Stimulated activated CD4-positive, alpha-beta T cell treated with anti-CD3 and anti-CD28 coated beads, Interleukin-12 subunit alpha, Interleukin-12 subunit beta, amount 100 ng/mL, for 24 hours (primary cell): ENCODE measurements at places on chromosomes 16 and 17.

DNA sequence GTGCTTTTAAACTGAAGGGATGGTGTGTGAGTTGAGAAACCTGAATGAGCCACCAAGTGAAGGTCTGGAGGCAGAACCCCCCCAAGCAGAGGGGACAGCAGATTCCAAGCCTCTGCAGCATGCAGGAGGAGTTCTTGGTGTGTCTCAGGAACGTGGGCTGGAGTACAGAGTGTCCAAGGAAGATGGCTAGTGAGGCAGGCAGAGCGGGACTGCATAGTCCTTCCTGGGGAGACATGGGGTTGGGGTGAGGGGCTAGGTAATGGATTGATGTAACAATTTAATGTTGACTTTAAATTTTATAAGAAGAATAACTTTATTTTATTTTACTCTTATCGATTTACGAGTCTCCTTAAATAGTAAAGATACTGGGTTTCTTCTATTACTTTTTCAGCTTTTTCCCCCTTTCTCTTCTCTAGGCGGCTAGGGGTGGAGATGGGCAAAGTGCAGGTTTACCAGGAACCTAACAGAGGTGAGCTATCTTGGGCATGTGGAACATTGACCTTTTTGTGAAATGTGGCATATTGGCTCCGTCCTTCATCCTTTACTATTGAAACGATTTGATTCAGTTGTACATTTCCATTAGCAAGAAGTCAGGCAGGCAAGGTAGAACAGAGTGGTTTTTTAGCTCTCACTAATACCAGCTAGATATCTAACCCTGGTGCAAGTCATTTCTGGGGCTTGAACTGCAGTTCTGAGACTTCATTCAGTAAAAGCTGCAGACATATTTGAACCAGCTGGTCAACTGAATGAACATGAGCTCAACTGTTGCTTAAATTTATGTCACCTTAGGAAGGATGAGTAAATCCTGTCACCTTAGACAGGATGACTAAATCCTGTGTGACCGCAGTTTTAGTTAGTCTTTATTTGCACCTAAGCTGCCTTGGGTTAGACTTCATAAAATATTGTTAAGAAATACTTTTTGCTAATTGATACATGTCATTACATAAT is 9.2 kb downstream of the PRPSAP2 start:
- no peak for DNase-seq

GRCh38 chr17:14575471-14575953 is 274.6 kb downstream of the HS3ST3B1 start:
- no peak for DNase-seq

- no peak for DNase-seq
Observed at GRCh38 chr16:9658586-9658985, 523.6 kb downstream of the GRIN2A start.

DNA sequence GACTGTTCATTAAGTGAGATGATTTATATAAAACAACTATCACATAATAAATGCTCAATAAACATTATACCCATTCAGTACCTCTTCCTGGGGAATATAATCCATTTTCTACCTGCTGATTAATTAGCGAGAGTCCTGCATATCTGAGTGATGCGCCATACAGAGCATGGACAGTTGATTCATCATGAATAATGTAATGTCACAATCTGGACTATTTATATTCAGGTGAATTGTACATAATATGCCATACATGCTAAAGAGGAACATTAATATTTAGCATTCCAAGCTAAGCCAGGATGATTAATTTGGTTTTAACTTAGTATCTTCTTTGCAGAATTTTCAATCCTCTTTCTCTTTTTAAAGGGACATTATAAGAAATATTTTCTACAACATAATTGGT is 362.0 kb upstream of the XYLT1 start:
- no peak for DNase-seq

DNA sequence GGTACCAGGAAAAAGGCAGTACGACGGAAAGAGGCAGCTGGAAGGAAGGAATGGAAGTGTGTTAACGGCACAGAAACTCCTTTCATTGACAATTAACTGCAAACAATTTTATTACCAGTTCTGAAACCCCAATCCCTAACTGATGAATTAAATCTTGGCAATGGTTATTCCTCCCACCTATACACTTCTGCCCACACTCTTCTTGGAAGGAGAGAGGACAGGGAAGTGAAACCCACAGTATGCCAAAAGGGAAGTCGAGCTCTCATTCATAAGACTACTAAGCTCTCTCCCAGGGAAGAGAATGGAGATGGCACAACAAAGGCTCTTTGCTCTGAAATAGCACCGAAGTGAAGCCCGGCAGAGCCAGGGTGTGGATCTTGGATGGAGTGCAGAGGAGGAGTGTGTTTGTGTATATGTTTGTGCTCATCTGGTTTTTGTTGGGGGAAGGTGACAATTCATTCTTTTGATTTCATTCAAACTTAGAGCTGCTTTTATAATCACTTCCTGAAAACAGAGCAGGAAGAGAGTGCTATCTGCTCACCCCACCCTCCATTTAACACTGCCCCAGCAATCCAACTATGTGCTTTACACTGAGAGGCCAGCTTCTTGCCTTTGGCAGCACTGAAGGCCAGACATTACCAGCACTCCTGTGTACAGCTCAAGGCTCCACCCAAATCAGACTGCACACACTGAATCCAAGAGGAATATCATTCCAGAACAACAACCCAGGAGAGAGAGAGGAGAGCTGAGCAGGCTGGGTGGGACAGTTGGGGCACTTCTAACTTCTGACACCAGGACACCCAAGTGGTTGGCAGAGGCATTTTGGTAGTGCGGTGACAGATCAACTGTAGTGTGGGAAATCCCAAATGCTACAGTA is 68.7 kb downstream of the HIC1 start:
- DNase-seq, result no peak

GRCh38 chr17:45997624-45998023 is 1.4 kb upstream of the STH start:
- DNase-seq, result no peak

GRCh38 chr17:15266325-15267125 is 1.4 kb upstream of the PMP22 start:
- no peak for DNase-seq

GRCh38 chr17:39866013-39866730 is 1.8 kb upstream of the ZPBP2 start:
- DNase-seq, result no peak

GRCh38 chr17:72862276-72862999 is 230.1 kb downstream of the SLC39A11 start:
- no peak for DNase-seq

GRCh38 chr16:86252596-86252995 is 257.7 kb upstream of the FOXF1 start:
- DNase-seq, result no peak

- no peak for DNase-seq
Observed at GRCh38 chr16:57374067-57374534, 1.8 kb downstream of the CX3CL1 start.

GRCh38 chr17:75394332-75394918 is 11.1 kb downstream of the GRB2 start:
- DNase-seq, result no peak

DNA sequence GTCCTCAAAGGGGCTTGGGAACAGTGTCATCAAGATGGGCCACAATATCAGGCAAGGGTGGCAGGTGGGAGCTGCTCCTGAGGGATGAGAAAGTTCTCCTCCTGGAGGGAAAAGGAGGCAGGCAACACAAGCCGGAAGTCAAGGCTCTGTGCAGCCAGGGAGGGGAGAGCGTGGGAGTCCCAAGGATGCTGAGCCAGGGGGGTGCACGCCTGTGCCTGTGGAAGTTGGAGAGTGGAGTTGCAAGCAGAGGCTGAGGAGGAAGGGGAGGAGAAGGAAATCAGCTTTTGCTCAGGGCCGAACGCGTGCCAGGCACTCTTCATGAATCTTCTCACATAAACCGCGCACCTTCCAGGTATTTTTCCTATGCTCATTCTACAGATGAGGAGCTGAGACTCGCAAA is 7.4 kb upstream of the SLC13A2 start:
- no peak for DNase-seq

DNA sequence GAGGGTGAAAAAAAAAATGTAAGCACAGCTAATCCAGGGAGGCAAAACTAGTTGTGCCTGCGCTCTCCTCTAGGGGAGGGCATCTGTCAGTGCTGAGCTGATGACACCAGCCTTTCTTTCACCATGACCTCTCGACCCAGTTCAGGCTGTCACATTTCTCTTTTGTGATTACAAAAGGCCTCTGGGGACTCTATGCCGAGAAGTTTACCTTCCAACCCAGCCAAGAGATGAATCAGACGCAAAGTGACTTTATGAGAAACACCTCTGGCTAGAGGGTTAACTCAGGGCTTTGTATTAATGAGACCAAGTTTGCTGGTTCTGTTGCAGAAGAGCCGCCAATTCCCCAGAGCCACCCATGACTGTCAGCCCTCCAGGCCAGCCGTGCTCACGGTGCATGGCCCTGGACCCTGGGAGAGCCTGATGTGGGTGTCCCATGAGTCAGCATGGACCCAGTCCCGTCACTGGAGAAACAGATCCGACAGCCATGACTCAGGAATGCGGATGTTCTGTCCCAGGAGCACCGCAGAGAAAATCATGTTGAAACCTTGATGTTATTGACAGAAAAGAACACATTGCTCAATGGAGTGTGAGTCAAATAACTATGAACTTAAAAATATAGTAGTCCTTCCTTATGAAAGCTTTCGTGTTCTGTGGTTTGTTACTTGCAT is 437.2 kb downstream of the HS3ST3B1 start:
- no peak for DNase-seq

DNA sequence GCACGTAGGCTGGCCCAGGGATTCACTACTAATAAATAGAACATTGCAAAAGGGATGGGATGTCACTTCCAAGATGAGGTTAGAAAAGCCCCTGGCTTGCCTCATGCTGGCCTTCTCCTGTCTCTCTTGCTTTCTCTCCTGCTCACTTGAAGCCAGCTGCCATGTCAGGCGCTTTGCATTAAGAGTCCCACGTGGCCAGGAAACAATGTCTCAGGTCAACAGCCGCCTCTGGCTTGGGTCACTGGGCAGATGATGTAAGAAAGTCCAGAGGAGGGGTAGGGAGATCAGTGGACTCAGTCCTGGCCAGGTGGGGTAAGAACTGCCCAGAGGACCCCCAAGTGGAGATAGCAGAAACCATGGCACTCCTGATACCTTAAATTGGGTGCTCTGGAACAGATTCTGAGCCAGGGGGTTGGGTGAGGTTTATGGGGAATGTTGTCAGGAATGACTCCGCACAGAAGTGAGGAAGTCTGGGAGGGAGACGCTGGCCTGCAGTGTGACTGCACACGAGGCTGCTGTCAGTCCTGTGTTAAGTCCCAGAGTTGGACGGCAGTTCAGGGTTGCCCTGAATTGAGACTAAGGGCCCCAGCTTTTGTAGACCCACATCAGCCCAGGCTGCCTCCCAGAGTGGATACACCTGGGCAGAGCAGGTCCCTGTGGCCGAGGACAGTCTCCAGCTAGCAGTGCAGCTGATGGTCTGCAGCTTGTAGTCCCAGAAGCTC is 17.7 kb downstream of the C16orf82 start:
- no peak for DNase-seq

- DNase-seq, result no peak
Observed at GRCh38 chr16:63652091-63652490, 1469.8 kb downstream of the CDH11 start.

DNA sequence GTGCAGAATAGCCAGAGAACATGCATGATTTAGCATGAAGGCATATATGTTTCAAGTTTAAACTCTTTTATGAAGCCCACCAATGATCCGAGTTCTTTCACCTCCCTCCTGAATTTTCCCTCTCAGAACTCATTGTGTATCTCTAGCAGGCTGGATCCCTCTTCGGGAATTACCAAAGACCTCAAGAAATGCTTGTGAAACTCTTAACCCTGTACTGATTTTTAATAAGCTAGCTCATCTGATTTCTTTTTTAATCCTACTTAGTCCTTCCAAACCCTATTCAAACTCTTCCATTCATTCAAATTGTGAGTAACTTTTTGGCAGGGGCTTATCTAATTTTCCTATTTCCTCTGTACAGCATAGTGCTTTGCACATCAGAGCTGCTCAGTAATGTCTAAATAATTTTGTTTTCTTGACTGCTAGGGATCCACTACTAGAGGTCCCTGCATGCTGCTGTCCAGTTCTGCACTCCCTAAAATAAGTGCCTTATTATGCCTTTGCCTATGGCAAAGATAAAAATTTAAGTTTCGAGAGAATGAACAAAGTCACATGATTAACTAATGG is 723.8 kb downstream of the CDH11 start:
- DNase-seq, result no peak

DNA sequence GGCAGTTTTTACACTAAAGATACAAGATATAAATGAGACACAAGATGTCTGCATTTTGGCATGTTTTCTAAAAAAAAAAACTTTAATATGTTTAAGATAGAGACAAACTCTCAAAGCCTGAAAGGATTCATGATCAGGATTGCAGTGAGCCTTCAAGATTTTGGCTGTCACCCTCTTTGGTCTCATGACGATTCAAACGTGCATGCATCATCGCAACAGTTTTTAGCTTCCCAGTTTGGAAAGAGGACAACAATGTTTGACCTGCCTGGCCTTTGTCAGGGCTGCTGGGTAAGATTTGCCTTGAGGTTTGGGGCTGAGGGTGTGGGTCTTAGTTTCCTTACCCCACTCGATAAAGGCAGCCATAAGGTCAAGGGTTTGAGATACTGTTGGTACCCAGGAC is 134.1 kb downstream of the RGS9 start:
- DNase-seq, result no peak

DNA sequence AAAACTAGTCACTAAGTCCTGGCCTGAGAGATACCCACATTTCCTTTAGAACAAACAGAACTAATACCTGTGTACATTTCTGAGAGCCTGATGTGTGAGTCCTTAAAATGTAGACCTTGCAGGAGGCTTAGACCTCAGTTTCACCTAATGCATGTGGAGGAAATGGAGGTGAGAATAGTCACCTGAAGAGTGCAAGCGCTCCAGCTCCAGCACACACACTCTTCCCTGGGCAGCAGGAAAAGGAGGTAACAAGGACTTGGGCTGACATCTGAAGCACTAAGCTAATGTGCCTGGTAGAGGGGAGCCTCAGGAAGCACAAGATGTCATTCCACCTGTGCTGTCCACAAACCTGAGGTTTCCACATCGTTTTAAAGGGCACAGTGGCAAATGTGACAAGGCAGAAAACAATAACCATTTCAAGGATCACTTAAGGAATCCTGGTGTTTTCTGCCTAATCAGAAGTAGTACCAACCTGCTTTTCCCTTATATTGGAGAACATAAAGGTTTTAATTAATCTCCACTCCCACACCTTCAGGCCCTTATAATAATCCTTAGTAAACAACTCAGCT is 17.2 kb upstream of the RSL1D1 start:
- DNase-seq, result no peak

DNA sequence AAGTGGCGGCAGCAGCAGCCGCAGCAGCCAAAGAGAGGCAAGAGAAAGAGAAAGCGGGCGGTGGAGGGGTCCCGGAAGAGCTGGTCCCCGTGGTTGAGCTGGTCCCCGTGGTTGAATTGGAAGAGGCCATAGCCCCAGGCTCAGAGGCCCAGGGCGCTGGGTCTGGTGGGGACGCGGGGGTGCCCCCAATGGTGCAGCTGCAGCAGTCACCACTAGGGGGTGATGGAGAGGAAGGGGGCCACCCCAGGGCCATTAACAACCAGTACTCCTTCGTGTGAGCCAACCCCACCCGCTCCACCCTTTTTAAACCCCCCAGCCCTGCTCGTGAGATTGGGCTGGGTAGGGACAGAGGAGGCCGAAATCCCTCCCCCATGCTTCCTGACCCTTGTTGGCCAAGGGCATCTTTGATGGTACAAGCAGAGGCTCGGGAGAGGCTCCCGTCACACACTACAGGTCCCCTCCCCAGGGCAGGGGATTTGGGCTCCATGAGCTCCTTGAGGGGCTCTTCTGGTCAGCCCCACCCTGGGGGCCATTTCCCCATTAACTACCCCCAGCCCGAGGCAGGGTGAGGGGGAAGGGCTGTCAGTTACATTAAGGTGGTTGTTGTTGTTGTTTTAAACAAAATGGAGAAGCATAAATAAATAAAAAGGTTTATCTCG is 4.6 kb upstream of the ATP2A1 start:
- DNase-seq, result peak; percentile 22

GRCh38 chr17:61384354-61384691 is 15.3 kb upstream of the TBX2 start:
- no peak for DNase-seq
